Activated naive CD4-positive, alpha-beta T cell (primary cell): ENCODE measurements at places on chromosomes 6 and 20.
A peak's percentile ranks its signal among the peaks of the same experiment; 100 is the strongest.

GRCh38 chr6:56477241-56477640 is 165.4 kb downstream of the DST start:
- DNase-seq, result no peak

DNA sequence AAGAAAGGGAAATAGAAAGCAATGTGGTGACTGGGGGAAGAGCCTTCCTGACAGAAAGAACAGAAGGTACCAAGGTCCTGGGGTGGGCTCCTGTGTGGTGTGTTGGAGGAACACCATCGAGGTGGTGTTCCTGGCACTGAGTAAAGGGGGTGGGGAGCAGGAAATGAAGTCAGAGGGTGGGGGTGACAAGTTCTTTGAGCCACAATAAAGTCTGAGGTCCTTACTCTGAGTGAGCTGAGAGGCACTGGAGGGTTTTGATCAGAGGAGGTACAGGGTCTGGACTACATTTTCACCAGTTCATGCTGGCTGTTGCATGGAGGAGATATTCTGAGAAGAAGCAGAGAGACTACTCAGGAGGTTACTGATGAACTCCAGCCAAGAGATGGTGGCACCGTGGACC is 198.2 kb downstream of the GMPR start:
- no peak for DNase-seq

- DNase-seq, result no peak
These were observed 13.3 kb downstream of the SNX5 start for GRCh38 chr20:17955302-17955701.

GRCh38 chr6:17397764-17398194 is 4.4 kb downstream of the CAP2 start:
- DNase-seq, result no peak

DNA sequence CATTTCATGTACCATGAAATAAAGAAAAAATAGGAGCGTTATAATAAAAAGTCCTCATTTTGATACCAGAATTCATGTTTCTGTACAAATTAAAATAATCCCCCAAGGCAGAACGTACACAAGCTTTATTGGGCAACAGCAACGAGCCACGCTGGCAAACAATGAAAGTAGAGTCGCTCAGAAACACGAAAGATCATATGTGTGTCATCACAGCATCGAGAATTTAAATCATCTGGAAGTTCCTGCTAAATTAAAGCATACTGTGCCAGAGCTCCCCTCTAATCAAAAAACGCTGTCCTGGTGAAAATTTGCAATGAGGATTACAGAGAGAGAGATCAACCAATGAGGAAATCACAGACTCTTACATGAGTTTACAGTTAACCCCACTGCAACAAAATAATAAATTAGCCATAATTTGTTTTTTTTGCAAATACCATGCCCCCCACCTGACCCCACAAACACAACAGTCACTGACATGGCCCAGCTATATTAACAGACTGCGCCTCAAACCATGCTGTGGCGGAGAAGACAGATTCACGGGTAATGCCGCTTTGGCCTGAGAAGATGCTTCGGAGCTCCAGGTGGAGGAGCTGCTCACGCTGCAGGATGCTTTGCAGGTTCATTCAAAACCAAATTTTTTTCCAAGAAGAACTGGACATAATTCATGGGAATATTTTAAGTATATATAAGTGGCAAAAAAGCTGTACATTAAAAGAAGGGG is 54.3 kb upstream of the NFATC2 start:
- no peak for DNase-seq

DNA sequence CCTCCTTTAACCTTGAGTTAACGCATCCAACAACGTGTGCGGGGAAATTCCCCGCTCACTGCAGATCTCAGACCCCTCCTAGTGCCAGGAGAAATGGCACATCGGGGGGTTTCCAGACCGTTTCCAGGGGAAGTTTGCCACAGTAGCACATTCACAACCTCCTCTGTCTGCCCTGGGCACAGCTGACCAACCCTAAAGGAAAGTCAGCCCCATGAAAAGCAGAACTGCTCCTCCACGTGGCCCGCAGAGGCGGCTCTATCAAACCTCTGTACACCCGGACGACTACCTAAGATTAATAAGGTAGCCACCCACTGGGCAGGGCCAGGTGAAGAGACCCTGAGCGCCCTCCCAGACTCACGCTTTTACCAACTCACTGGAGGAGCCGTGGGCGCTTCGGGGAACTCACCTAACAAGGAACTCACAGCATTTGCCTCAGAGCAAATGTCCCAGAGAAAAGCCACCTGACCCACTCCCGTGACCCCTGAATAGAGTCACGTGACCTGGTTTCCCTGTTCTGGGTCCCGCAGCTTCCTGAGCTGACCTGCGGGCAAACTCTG is 93.1 kb downstream of the PRND start:
- DNase-seq, result peak; percentile 27

DNA sequence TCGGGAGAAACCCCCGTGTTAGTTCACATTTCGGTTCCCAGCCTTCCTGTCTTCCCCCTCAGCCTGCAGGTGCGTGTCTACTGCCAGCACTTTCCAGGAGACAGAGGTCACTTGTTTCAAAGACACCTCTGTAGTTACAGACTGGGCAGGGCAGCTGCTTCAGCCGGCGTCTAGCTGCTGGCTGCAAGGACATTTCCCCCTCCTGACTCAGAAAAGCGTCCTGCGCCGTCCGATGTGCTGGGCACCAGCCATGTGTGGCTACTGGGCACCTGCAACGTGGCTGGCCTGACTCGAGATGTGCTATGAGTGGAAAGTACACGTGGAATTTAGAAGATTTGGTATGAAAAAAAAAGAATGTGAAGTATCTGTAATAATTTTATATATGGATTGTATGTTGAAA is 37.6 kb downstream of the RRBP1 start:
- no peak for DNase-seq

- DNase-seq, result no peak
These were observed 24.7 kb upstream of the BAG2 start for GRCh38 chr6:57147401-57147800.
